ACHN (cell line): ENCODE measurements at places on chromosomes 5 and 9.

- DNase-seq = no peak
These were observed 232.1 kb upstream of the PIK3R1 start for GRCh38 chr5:67983251-67984110.

DNA sequence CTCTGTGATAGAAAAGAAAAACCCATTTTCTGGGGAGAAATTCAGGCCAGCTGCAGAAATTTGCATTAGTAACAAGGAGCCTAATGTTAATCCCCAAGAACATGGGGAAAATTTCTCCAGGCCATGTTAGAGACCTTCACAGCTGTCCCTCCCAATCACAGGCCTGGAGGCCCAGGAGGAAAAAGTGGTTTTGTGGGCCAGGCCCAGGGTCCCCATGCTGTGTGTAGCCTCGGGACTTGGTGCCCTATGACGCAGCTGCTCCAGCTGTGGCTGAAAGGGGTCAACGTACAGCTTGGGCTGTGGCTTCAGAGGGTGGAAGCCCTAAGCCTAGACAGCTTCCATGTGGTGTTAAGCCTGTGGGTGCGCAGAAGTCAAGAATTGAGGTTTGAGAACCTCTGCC, 27.0 kb upstream of the C7 start:
- no peak for DNase-seq

DNA sequence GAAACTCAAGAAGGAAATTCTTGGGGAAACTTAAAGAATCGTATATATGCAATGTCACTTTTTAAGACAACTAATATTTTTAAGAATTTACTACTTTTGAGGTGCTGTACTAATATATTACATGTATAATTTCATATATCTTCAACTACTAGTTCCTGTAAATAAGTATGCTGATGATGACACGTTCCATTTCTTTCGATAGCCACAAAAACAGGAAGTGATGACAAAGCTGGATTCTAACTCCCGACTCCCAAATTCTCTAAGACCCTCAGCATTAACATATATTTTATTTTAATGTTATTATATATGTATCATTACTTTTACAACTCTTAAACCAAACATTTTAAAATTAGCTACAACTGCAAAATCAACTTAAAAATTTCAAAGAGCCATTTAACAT, 74.8 kb downstream of the STK32A start:
- DNase-seq = no peak

DNA sequence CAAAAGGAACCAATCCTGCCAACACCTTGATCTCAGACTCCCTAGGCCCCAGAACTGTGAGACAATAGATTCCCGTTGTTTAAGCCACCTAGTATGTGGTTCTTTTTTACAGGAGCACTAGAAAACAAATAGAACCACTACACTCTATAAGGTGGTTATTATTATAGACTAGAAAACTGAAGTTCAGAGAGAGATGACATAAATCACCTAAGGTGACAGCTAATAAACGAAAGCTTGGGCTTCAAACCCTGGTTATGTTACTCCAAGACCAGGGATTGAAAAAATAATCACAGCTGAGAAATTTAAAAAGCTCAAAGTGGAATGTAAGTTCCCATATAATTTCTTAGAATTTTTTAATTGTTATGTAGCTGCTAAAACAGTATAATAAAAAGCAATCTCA, 716.2 kb upstream of the DMAC1 start:
- DNase-seq = no peak

DNA sequence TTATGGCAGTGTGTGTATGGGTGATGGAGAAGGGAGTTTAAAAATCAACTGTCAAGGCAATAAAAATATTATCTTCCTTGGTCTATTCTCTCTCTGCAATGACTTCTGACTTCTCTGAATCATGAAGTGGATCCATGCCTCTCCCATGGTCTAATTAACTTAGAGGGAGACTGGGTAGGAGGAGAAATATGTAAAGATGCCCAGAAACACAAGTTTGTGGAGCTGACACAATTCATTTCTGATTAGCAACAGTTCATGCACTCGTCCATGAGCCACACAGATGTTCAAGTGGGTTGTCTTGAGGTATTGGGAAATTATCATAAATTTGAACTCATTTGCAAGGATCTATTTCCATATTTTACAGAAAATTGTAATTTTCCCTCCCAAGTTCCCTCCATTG, 38.1 kb downstream of the INSYN2B start:
- no peak for DNase-seq

DNA sequence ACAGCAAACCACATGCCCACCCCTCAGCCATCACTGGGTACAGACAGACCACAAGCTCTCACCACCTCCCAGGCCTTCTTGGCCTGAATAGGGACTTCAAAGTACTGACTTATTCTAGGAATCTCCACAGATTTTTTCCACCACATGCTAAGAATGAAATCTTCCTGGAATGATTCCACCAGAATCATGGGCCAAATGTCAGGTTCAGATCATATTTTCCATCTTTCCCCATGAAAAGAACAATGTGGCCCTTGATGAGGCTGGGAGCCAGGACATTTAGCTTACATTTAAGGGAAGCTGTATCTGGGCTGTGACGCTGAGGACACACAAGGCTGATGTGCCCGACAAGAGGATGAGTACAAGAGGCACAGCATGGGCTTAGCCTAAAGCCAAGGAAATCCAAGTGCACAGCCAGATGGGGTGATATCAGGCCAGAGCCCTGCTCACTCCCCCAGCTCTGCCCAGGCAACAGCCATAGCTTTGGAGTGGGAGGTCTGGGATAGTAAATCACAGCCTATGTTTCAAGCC, 28.1 kb downstream of the ACSL6 start:
- DNase-seq = no peak

- DNase-seq = no peak
These were observed 78.6 kb upstream of the MPDZ start for GRCh38 chr9:13358128-13358527.
